H1 (cell line): ENCODE measurements at places on chromosomes 7 and 10. TPM values are rescaled to one million over a fixed set of nuclear protein-coding genes. Genes with fewer than 3 reads are reported as not detected.

The ARHGEF35 gene
- polyA plus RNA-seq = 0.86 and 1.3 TPM in 2 replicates

The UPK3B gene
- 5.9 and 14.2 TPM in 2 replicates for polyA plus RNA-seq

The INPP5A gene
- 16.8 and 19.7 TPM in 2 replicates for polyA plus RNA-seq

DNA sequence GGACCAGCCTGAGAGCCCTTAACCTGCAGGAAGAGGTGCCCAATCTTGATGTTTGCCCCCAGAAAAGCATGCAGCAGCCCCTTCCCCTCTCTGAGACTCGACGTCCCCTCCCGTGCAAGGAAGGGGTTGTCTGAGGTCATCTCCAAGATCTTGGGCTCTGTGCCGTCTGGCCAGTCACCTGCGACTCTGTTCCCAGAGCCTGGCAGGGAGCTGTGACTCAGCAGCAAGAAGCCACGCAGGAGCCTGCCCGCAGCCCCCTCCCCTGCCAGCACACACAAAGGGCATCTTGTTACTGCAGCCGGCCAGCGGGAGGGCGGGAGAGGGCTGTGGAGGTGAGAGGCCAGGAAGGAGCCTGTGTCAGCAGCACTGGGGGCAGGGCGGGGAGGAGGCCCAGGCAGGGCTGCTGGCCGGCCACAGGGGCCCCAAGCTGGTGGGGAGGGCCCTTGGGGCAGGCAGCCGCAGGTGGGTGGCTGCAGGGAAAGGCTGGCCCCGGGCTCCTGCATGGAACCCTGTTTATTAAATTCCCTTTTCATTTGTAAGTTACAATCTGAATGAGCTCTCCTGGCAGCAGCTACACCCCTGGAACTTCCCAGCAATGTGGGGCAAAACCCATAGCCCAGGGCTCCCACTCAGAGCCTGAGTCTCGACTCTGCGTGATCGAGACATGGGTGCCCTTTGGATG lies 103.7 kb upstream of the ZMIZ1 start:
- peaks cover 23% of the 10 kb centered on the region for H3K4me1 ChIP-seq
- H3K27ac ChIP-seq = no peak overlapping the region
- peaks cover 2% of the 10 kb centered on the region; the same call in 1 of the 2 replicates for H3K27me3 ChIP-seq
- DNase-seq = peak; percentile 80
- H3K36me3 ChIP-seq = no peaks in the 10 kb centered on the region

DNA sequence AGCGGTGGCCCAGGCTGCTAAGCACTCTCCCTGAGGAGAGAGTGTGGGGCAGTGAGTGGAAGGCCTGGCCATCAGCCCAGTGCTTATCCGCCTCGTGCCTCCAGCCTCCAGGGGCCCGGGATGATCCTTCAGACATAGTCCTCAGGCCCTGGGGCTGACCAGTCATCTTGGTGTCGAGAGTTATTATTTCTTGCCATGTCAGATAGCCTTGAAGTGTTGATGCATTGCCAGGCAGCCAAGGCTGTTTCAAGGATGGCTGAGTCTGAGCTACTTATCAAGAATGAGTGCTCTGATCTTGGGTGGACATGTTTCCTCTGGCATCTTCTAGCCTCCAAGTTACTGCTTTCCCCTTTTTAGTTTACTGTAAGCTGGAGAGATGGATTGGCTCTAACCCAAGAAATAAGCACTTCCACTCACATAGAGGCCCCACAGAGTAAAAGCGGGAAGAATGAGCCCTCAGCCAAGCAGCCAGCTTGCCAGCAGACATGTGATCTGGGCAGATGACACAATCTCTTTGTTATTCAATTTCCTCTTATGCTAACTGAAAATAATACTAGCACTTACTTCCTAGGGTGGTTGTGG lies 136.5 kb upstream of the NAMPT start:
- no peak overlapping the region for H3K27ac ChIP-seq
- DNase-seq = no peak
- no peaks in the 10 kb centered on the region for H3K4me1 ChIP-seq

DNA sequence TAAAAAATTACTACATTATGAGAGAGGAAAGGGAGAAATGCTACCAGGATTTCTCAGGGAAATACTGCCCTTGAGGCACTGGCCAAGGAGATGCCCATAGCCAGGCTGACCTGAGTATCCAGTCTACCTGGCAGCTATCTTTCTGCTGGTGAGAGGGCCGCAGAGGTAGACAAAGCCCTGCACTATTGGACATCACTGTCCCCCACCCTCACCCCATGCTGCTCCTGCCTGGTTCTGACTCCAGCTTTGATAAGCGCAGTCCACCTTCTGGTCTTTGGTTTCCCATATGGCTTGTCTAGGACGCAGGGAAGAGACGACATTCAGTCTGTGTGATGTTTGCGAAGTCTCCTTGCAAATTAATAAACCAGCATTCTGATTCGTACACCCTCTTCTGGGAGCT lies 3.7 kb downstream of the ITPRIP start:
- no peaks in the 10 kb centered on the region for H3K27me3 ChIP-seq
- peak; percentile 37 for DNase-seq
- peaks cover 45% of the 10 kb centered on the region for H3K4me1 ChIP-seq
- no peaks in the 10 kb centered on the region for H3K36me3 ChIP-seq

GRCh38 chr10:31404640-31405039 lies 85.6 kb downstream of the ZEB1 start:
- H3K4me1 ChIP-seq = no peaks in the 10 kb centered on the region
- no peaks in the 10 kb centered on the region for H3K36me3 ChIP-seq
- no peak overlapping the region for H3K4me3 ChIP-seq
- H3K27me3 ChIP-seq = no peaks in the 10 kb centered on the region
- no peak for DNase-seq
- H3K27ac ChIP-seq = no peak overlapping the region

DNA sequence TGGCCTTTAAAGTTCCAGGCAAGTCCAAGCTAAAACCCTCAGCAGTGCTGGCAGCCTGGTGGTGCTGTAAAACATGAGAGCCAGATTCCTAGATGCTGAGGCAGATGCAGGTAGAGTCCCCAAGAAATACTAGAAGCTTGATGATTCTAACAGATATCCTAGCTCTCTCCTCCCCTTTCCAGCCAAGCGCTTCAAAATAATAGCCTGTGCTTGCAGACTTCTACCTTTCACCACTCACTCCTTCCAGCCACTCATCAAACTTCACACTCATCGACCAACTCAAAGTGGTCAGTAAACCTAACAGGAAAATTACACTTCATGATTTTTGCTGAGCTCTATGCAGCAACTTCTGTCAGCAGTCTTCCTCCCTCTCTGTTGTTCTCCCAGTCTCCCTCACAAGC lies 50.2 kb downstream of the LMBR1 start:
- no peaks in the 10 kb centered on the region for H3K27me3 ChIP-seq
- H3K4me3 ChIP-seq = no peak overlapping the region
- no peak for DNase-seq
- no peaks in the 10 kb centered on the region for H3K36me3 ChIP-seq

GRCh38 chr7:44631458-44632115 lies 25.2 kb downstream of the OGDH start:
- H3K36me3 ChIP-seq = peaks cover 5% of the 10 kb centered on the region
- H3K27me3 ChIP-seq = no peaks in the 10 kb centered on the region
- peaks cover 18% of the 10 kb centered on the region for H3K4me1 ChIP-seq
- H3K4me3 ChIP-seq = no peak overlapping the region
- no peak overlapping the region for H3K27ac ChIP-seq
- no peak for DNase-seq
